ENCODE measurements at places on chromosomes 5 and 9.

DNA sequence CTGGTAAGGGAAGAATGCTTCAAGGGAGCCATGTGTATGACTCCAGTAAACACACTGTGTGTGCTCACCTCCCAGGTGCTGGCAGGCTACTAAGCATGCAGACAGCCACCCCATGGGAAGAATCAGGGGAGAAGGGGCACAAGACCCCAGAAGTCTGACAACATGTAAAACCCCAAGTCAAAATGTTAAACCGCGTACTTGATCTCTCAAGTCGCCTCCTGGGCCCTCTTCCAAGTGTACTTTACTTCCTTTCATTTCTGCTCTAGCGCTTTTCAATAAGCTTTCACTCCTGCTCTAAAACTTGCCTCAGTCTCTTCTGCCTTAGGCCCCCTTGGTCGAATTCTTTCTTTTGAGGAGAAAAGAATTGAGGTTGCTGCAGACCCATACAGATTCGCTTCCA, 31.3 kb downstream of the DAPK1 start:
- no peak for DNase-seq

GRCh38 chr9:4174546-4175175, 125.2 kb downstream of the GLIS3 start:
- DNase-seq = no peak

DNA sequence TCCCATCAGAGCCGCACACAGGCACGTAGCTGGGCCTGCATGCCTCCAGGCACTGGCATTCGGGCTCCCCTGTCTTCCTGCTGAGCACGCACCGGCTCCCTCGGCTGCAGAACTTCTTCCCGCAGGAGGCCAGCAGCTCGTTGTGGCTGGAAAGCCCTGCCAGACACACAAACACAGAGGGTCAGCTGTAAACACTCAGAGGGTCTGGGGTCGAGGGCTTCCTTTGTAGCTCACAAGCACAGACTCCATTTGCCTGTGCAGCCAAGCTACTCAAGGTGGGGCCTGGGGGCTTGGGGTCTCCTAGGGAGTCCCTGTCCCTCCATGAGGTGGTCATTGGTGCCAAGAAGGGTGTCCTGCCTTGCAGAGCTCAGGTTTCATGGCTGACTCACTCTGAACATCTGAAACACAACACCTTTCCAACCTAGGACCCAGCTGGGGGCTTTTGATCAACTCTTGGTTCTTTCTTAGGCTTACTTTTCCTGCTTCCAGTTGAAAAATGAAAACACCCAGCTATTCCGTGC, 211.4 kb downstream of the FSTL4 start:
- no peak for DNase-seq

GRCh38 chr9:112140936-112141335, 34.2 kb downstream of the SUSD1 start:
- DNase-seq = no peak

DNA sequence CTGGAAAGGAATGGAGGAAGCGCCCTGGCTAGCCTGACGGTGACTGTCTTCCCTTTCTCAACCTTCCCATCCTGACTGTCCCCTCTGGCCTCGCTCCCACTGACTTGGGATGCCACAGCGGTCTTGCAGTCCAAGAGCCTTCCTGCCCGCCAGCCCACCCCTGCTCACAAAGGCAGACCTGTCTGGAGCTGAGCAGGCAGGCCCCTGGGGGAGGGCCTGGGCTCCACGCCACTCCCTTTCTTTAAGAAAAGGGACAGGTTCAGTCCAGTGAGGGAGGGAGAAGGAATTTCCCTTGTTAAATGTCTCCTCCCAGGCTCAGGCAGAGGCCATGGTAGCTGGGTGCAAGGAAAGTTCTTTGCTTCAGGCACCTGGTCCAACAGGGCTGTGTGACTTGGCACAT, 18.1 kb downstream of the FGF1 start:
- no peak for DNase-seq
